ENCODE measurements at places on chromosomes 6 and 20.

DNA sequence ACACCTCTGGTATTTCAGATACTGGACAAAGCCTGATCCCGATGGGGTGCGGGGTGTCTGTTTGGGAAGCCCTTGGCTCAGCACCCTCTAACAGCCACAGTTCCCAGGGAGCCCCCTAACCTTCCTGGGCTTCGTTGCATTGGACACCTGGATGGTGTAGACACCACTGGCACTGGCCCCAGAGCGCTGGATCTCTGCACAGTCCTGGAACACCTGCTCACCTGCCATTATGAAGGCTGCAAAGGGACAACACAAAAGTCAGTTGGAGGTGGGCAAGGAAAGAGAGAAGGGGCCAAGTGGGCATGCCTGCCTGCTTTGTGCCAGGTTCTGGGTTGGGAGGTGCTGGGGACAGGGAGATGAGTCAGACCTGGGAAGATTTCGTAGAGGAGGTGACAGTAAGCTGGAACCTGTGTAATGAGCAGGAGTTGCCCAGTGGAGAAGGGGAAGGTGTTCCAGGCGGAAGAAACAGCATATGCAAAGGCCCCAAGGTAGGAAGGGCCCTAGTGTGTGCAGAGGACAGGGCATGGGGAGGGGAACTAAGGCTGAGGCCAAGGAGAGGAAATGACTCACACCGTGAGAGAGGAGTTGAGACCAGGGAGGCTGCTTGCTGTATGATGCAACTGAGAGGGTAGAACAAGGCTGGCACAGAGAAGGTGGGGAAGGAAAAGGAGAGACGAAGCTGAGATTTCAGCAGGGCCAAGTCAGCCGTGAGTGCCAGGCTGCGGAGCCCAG is 34.9 kb downstream of the ANGPT4 start:
- no peak for DNase-seq

DNA sequence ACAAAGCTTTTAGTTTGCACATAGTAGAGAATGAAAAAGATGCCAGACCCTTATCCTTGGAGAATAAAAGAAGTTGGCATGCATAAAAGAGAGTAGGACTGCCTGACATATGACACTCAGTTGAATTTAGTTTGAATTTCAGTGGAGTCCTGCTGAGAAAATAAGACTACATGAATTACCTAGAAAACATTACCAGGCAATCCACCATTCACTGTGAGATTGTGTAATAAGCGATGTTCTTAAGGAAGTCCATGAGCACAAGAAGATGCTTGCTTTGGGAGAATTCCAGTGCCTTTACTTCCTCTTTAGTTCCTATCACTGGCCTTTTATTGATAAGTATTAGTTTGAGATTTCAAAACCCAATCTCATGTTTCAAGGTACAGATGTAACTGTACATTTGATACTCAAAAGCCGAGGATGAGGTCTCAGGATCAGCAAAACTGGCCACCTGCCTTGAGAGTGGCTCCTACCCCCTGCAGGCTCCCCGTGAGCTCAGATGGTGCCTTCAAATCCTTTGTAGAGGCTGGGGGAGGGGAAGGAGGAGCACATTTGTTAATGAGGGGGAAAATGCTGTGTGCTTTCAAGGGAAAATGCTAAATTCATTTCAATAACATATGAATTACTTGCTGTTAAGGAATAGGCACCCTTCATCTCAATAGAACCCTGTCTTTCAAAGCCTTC is 11.2 kb upstream of the UNC93A start:
- DNase-seq = no peak

DNA sequence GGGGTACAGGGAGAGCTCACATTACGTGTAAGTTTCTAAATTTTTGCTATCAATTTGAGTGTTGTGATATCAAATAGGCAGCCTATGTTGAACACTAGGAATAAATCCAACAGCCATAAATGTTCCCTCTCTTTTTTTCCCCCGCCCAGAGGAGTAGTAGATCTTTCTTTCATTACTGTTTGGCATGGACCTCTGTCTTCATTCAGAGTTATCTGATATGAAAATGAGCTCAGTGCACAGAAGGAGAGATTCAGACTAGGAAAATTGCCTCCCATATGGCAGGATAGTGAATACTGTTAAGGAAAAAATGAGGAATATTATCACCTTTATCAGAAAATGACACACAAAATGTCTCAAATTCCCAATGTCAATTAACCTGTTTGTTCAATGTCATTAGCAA is 110.0 kb upstream of the EYS start:
- DNase-seq = no peak

- no peak for DNase-seq
Measured at GRCh38 chr20:49245921-49246740, 26.9 kb downstream of the DDX27 start.

DNA sequence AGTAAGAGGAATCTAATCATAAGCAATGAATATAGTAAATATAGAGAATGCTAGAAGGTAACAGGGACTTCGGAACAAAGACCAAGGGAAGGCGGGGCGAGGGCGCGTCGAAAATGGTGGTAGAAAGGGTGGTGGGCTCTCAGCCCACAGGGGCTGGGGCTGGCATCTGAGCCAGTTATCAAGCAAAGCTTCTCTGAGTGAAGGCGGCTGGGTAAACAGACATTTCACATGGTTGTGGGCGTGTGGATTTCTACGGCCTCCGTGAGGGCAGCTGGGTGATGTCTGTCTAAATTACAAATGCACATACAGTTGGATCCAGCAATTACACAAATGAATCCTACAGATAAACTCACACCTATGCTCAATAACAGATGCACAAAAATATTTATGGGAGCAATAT is 56.6 kb downstream of the TOX2 start:
- DNase-seq = no peak

DNA sequence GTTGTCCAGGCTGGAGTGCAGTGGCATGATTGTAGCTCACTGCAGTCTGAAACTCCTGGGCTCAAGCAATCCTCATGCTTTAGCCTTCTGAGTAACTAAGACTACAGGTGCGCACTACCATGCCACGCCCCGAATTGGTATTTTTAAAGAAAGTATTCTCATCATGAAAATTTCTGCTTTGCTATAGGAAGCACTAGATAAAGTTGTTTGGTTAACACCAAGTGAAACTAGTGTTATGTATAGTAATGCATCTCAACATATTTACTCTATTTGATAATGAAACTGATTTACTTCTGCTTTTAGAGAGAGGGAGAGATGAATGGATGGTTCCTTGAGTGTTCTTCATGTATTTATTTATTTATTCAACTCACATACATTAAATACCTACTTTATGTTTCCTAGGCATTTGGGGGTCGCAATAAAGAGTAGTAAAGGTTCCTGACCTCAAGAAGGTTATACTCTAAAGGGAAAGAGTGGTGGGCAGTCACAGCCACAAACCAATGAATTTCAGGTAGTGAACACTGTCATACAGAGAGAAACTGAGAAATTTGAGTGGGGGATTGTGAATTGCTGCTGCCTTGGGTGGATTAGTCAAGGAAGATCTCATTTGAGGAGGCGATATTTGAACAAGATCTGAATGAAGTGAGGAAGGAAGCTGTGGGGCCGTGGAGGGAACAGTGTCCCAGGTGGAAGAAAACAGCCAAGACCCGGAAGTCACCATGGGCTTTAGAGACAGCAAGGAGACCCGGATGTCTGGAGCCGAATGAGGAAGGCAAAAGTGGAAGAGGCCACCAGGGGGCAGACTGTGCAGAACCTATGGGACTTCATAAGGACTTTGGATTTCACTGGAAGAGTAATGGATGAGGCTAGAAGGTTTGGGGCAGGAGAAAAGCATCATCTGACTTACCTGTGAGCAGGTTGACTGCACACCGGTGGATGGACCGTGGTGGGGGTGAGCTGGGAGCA is 185.6 kb downstream of the TSHZ2 start:
- no peak for DNase-seq

- no peak for DNase-seq
Measured at GRCh38 chr6:21404577-21404976, 189.0 kb upstream of the SOX4 start.

DNA sequence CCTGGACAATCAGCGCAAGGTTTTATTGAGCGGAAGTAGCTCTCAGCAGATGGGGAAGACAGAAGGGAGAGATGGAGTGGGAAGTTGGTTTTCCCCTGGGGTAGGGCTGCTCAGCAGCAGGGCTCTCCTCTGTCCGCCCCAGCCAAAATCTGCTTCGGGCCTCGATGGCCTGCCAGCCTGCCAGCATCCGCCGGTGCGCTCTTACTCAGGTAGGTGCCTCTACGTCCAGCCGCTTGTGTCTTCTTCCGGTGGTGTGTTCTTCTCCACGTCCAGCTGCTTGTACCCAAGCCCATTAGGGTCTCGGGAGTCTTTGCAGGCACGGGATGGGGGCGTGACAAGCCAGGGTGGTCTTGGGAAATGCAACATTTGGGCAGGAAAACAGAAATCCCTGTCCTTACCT is 1340.0 kb upstream of the MAP3K7 start:
- DNase-seq = no peak

- DNase-seq = peak; percentile 74
Measured at GRCh38 chr6:29011276-29011734, 6.2 kb upstream of the ZNF311 start.

DNA sequence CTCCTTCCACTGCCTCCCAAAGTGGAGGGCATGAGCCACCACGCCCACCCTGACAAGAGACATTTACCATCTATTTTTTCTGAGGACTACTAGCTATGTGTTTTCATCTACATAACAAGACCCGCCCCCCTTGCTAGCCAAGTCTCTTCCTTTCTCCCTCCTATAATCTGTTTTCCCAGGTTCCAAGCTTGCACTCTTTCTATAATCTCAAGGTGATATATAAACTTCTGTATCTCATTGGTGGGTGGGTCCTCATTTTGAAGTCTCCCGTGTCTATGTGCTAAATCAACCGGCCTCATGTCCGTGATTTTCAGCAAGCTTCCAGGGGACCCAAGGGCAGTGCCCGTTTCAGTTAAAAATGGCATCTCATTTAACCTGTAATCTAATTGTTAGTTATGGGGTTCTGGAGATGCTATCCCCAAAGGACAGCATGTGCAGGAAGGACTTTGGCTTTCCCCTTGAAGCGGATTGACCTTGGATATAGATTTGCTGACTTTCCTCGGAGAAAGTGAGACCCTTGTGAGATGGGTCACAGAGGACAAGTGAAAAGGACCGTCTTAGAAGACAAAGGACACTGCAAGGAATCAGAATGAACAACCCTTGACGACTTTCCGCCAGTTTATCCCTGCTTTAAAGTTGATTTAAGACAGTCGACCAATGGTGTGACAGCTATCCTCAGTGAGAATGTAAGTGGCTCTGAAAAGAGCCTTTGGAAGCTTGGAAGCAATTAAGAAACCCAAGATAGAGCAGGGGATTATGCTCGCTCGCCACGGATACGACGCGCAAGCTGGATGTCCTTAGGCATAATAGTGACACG is 22.4 kb downstream of the OR2B2 start:
- no peak for DNase-seq

DNA sequence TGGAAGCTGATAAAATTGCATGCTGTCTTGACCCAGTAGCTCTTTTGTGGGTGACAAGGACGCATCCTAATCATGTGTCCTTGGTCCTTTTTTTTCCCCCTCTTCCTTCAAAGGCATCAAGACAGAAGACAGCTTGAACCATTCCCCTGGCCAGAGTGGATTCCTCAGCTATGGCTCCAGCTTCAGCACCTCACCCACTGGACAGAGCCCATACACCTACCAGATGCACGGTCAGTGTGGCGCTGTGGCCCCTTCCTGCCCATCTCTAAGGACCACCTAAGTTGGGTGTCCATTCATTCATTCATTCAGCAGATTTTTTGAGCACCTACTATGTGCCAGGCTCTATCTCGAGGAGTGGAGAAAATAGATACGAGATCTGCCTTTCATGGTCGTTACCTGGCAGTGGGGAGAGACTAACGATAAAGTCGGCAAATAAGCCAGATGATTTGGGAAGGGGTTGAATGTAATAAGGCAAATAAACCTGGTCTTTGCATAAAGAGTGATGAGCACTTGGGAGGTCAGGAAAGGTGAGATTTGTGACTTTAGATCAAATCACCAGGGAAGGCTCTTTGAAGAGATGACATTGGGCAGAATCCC is 121.5 kb downstream of the EYA2 start:
- DNase-seq = no peak

GRCh38 chr6:87151781-87152525 is 3.4 kb upstream of the ZNF292 start:
- peak; percentile 85 for DNase-seq

DNA sequence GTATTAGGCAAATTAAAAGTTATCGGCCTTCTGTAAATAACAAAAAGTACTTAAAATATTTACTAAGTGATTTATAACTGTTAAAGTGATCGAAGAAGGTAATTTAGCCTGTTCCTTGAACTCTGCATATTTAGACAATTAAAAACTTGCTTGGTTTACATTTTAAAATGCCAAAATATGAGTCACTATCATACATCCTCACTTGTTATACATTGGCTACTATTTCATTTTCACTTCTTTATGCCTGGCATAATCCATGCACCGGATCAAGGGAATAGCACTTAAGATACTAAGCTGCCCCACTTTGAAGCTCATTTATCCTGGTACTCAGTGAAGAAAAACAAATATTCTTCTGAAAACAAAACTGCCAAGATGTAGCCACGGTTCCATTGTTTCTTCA is 344.6 kb downstream of the UBE3D start:
- DNase-seq = no peak

DNA sequence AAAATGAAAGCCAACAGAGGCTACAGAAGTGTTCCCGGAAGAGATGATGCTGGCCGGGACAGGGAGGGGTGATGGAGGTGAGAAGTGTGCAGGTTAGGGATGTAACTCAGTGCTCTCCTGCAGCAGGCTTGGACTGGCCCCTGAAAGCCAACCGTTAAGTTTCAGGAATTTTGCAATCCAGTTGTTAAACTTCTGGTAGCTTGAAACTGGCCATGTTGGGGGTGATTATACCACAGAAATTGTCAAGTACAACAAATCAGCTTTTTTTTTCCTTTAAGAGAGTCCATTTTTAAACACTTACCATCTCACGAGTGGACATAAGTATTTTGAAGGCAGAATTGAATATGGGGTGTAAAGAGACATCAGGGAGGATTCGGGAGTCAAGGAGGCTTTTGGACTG is 8.8 kb upstream of the SIRPB1 start:
- no peak for DNase-seq

DNA sequence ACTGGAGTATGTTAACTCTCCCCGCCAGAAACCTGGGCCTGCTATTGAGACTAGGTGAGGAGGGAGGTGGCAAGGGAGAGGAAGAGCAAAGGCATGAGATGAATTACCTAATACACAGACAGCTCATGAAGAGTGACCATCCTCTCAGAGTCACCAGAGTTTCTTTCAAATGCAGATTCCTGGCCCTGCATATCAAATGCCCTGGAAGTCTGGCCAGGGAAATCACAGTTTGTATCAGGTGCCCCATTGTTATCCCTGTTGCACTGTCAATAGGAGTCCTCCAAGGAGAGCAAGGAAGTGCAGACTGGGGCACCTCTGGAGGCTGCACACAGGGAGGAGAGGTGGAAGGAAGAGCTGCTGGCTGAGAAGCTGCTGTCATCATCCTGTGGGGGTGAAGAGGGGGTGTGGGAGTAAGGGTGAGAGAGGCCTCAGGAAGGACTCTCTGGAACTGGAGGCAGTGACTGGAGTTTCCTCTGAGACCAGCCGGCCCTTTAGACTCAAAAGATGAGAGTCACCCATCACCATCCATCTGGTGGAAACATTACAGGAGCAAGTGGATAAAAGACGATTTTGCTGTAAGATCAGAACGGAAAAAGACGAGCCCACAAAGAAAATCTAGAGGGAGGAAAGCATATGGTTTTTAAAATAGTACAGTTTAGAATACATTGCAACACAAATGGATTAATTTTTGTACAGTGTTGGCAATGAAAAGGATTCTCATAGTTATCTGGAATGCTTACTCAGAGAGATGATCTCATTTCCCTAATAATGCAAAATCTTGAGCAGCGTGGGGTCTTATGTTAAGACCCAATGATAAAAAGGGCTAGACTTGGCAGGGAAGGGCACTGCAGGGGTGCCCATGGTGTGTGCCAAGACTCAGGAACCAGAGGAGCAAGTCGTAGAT is 268.1 kb downstream of the UST start:
- DNase-seq = no peak

- peak; percentile 76 for DNase-seq
Measured at GRCh38 chr6:21666201-21666691, 72.7 kb downstream of the SOX4 start.

Measured in left forelimb (tissue), 1 donor.